ENCODE measurements at places on chromosomes 13 and 19. TPM values are rescaled to one million over a fixed set of nuclear protein-coding genes. Genes with fewer than 3 reads are reported as not detected.

GRCh38 chr19:51479531-51480331 lies 1.4 kb downstream of the CEACAM18 start:
- H3K4me1 ChIP-seq = peaks cover 2% of the 10 kb centered on the region
- H3K36me3 ChIP-seq = no peaks in the 10 kb centered on the region
- H3K4me3 ChIP-seq = no peak overlapping the region
- peaks cover 17% of the 10 kb centered on the region for H3K27me3 ChIP-seq

DNA sequence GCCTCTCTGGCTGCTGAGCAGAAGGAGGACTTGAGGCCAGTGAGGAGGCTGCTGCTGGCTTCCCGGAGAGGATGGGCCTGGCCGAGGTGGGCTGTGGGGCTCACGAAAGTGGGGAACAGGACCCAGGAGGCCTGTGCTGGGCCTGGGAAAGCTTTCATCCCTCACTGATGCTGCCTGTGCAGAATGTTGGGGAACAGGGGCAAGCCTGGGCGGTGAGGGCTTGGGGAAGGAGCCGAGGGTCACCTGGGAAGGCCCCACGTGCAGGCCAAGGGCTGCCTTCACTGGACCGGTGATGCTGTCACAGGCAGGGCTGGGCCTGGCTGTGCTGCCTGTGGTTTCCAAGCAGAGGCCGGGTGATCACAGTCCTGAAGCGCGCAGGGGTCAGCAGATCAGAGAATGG lies 9.4 kb downstream of the AP1M1 start:
- no peak overlapping the region for H3K4me3 ChIP-seq
- no peak for DNase-seq
- H3K36me3 ChIP-seq = peaks cover 53% of the 10 kb centered on the region
- H3K4me1 ChIP-seq = peaks cover 38% of the 10 kb centered on the region

DNA sequence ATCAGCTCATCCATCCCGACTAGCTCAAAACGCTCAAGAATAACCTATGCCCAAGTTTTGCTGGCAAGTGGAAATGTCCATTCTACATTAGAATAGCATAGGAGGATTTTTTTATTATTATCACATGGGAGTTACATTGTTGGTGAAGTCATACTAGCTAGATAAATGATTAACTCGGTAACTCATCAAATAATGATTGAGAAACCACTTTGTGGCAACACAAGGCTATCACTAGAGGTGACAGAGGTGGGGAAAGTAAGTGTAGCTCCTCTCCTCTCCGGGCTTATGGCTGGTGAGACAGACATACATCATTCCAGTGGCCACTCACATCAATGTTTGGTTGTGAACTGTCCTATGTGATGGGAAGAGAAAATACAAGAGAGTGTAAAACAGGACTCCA lies 161.6 kb downstream of the ZIC5 start:
- no peaks in the 10 kb centered on the region for H3K36me3 ChIP-seq
- no peaks in the 10 kb centered on the region for H3K4me1 ChIP-seq
- no peaks in the 10 kb centered on the region for H3K27me3 ChIP-seq

The GNA15 gene
- 17.9 TPM for total RNA-seq

- H3K27ac ChIP-seq = no peak overlapping the region
- no peaks in the 10 kb centered on the region for H3K36me3 ChIP-seq
- DNase-seq = no peak
- H3K4me3 ChIP-seq = no peak overlapping the region
- H3K27me3 ChIP-seq = no peaks in the 10 kb centered on the region
Measured at GRCh38 chr13:62292714-62293480, 877.2 kb upstream of the PCDH20 start.

GRCh38 chr19:53518716-53519115 lies 19.2 kb upstream of the ZNF331 start:
- H3K36me3 ChIP-seq = peaks cover 11% of the 10 kb centered on the region
- no peaks in the 10 kb centered on the region for H3K27me3 ChIP-seq
- no peak for DNase-seq
- H3K4me3 ChIP-seq = no peak overlapping the region
- H3K27ac ChIP-seq = no peak overlapping the region
- H3K4me1 ChIP-seq = peaks cover 14% of the 10 kb centered on the region

The IZUMO2 gene
- total RNA-seq = not detected

GRCh38 chr19:16014923-16015804 lies 61.1 kb upstream of the TPM4 start:
- H3K27me3 ChIP-seq = no peaks in the 10 kb centered on the region
- no peak overlapping the region for H3K4me3 ChIP-seq
- no peaks in the 10 kb centered on the region for H3K36me3 ChIP-seq
- no peak overlapping the region for H3K27ac ChIP-seq

The KLK15 gene
- not detected for total RNA-seq

DNA sequence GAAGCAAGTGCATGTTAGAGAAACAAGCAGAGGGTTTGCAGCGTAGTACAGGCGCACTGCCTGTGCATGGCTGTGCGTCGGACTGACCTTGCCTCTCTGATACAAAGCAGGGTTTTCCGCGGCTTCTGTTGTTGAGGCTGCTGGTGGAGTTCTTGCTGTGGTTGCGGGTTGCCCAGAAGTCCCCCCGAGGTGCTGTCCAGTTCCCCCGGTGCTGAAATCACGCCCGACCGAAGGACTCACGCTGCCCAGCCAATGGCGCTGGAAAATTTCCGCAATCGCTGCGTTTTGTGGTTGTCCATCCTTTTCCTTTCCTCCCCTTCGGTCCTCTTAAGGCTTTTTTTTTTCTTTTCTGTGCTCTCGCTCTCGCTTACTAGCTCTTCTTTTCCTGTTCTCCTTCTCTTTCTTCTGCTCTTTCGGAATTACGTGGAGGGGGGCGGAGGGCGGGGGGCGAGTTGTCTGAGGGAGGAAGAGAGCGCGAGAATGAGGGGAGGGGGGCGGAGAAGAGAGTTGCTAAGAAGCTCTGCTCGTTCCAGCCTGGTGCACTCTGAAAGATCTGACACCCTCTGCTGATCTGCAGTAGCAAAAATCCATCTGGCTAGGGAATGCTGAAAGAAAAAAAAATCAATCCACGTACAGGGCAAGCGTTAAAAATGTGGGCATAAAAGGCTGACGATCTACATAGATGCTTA lies at the start of gene SLITRK1:
Gene SLITRK1 (minus strand): TSS at position 558 of the 689 bp plus-strand sequence. CDS start 967 bp downstream, outside the sequence.
- peak within 1 kb of the TSS; percentile 30 for H3K27ac ChIP-seq
- DNase-seq = peak; percentile 56
- H3K36me3 ChIP-seq = no peaks in the 10 kb centered on the region
- H3K27me3 ChIP-seq = peaks cover 64% of the 10 kb centered on the region
- no peak within 1 kb of the TSS for H3K4me3 ChIP-seq
- H3K4me1 ChIP-seq = peaks cover 13% of the 10 kb centered on the region

DNA sequence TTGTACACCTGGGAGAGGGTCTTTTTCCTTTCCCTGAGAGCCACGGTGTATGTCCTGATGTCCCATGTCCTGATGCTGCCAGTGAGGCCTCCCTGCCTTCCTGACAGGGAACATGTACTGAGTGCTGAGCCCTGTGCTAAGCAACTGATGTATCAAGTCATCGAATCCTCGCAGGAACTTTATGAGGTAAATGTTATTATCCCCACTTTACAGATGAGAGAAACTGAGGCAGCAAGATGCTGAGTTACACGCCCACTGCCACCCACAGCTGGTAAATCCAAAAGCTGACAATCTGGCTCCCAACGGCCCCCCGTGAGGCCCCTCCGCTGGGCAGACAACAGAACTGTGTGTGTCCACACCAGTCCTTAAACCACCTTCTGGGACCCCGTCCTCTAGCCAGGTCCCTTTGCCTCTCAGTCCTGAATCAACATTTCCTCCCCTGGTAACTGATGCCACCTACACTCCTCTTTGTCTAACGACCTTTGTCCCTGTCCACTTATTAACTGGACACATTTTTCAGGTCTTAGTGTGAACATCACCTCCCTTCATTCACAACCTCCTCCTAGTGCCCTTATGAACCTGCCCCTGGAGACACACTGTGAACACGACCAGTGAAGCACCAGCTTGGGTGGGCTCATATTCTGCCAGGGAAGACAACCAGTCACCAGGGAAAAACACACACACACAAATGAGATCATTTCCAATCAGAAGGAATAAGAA lies 5.4 kb upstream of the VSIG10L start:
- no peak overlapping the region for H3K27ac ChIP-seq
- peaks cover 19% of the 10 kb centered on the region for H3K36me3 ChIP-seq

GRCh38 chr13:24659239-24659638 lies 21.0 kb upstream of the ATP12A start:
- peaks cover 3% of the 10 kb centered on the region for H3K4me1 ChIP-seq
- H3K4me3 ChIP-seq = no peak overlapping the region
- no peaks in the 10 kb centered on the region for H3K36me3 ChIP-seq
- no peak overlapping the region for H3K27ac ChIP-seq
- peaks cover 31% of the 10 kb centered on the region for H3K27me3 ChIP-seq

- no peak for DNase-seq
- H3K36me3 ChIP-seq = no peaks in the 10 kb centered on the region
- H3K4me3 ChIP-seq = no peak overlapping the region
- H3K4me1 ChIP-seq = no peaks in the 10 kb centered on the region
- no peak overlapping the region for H3K27ac ChIP-seq
- no peaks in the 10 kb centered on the region for H3K27me3 ChIP-seq
Measured at GRCh38 chr13:53822136-53822535, 793.5 kb downstream of the OLFM4 start.

GRCh38 chr13:81138353-81138980 lies 797.5 kb upstream of the SPRY2 start:
- no peaks in the 10 kb centered on the region for H3K36me3 ChIP-seq
- H3K27ac ChIP-seq = no peak overlapping the region
- DNase-seq = no peak
- no peak overlapping the region for H3K4me3 ChIP-seq
- no peaks in the 10 kb centered on the region for H3K27me3 ChIP-seq

The ERICH4 gene
- not detected for total RNA-seq

DNA sequence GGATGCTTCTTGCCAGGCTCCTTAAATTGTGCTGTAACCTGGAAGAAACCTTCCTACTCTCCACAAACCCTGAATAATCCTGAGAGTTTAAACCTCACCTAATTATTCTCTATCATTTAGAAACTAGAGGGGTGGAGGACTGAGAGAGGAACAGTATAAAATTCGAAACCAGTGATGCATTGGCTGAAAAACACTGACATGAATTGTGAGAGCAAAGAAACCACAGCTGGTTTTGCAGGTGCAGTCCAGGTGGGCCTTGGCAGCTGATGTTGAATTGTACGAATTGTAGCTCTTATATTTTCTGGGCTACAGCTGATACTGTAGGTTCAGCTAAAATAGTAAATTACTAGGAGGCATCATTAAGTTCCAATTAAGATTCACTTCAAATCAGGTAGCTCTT lies 227.0 kb upstream of the SLITRK5 start:
- no peak overlapping the region for H3K27ac ChIP-seq
- H3K4me3 ChIP-seq = no peak overlapping the region
- H3K36me3 ChIP-seq = no peaks in the 10 kb centered on the region
- DNase-seq = no peak
- H3K27me3 ChIP-seq = no peaks in the 10 kb centered on the region
- no peaks in the 10 kb centered on the region for H3K4me1 ChIP-seq

The BEST2 gene
- not detected for total RNA-seq

The ACP7 gene
- total RNA-seq = not detected

The TMEM255B gene
- total RNA-seq = 1.4 TPM

- no peaks in the 10 kb centered on the region for H3K4me1 ChIP-seq
- no peak overlapping the region for H3K4me3 ChIP-seq
- no peak for DNase-seq
Measured at GRCh38 chr13:44887515-44887914, 101.8 kb downstream of the NUFIP1 start.

The IL17D gene
- total RNA-seq = not detected

- no peak for DNase-seq
- H3K4me1 ChIP-seq = peaks cover 40% of the 10 kb centered on the region
- H3K4me3 ChIP-seq = no peak overlapping the region
Measured at GRCh38 chr13:22064854-22065620, 394.2 kb downstream of the FGF9 start.

The ZNF837 gene
- 3.5 TPM for total RNA-seq

GRCh38 chr13:54162069-54162468 lies 1133.5 kb downstream of the OLFM4 start:
- H3K4me1 ChIP-seq = no peaks in the 10 kb centered on the region
- H3K4me3 ChIP-seq = no peak overlapping the region
- DNase-seq = no peak
- no peaks in the 10 kb centered on the region for H3K27me3 ChIP-seq

The ZNF835 gene
- 3.8 TPM for total RNA-seq

GRCh38 chr19:3608750-3609322 lies 2.2 kb upstream of the TBXA2R start:
- no peaks in the 10 kb centered on the region for H3K27me3 ChIP-seq
- no peak for DNase-seq
- peaks cover 10% of the 10 kb centered on the region for H3K4me1 ChIP-seq
- H3K36me3 ChIP-seq = peaks cover 4% of the 10 kb centered on the region
- H3K4me3 ChIP-seq = no peak overlapping the region
- peak overlapping the region; percentile 54 for H3K27ac ChIP-seq

The PRR19 gene
- 0.57 TPM for total RNA-seq

DNA sequence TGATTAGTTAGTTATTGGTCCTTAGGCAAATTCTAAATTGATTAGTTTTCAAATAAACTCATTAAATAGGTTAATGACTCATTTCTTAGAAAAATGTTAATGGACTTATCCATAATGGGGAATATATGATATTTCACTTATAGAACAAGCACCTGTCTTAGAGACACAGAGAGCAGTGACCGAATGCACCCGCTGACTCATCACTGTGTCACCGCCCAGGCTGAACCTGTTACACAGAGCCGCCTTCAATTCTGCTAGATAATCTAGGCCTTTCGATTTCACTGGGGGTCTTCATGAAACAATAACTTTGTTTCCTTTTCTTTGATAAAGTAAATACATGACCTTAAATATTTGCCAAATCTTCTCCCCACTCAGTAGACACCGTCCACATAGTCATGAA lies 13.1 kb downstream of the IRS2 start:
- peaks cover 9% of the 10 kb centered on the region for H3K4me1 ChIP-seq
- H3K27me3 ChIP-seq = no peaks in the 10 kb centered on the region
- no peak for DNase-seq
- no peak overlapping the region for H3K27ac ChIP-seq
- peaks cover 1% of the 10 kb centered on the region for H3K36me3 ChIP-seq
- no peak overlapping the region for H3K4me3 ChIP-seq

DNA sequence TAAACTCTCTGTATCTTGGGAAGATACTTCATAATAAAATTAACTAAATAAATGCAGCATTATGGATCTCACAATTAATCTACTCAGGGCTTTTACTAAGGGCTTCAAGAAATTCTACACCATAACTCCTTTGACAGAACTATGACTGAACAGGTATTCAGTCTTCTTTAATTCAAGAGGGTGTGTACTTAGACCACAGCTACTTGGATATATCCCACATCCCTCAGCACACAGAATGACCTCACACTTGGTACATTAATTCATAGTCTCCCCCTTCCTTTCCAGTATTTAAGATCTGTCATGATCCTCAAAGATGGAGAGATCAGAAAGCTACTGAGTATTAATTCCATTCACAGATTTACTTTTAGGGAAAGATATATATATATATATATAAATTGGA lies 11.6 kb downstream of the DIAPH3 start:
- no peak overlapping the region for H3K27ac ChIP-seq
- peaks cover 26% of the 10 kb centered on the region for H3K36me3 ChIP-seq

- no peaks in the 10 kb centered on the region for H3K27me3 ChIP-seq
- no peak for DNase-seq
- no peak overlapping the region for H3K4me3 ChIP-seq
- no peak overlapping the region for H3K27ac ChIP-seq
Measured at GRCh38 chr19:317710-318508, 26.7 kb downstream of the MIER2 start.

Data from activated naive CD8-positive, alpha-beta T cell treated with anti-CD3 and anti-CD28 coated beads, Interleukin-2, amount 10 ng/mL, durations not matched to agents 7 days and 5 days (primary cell).